ENCODE measurements at places on chromosomes 5 and 9.

DNA sequence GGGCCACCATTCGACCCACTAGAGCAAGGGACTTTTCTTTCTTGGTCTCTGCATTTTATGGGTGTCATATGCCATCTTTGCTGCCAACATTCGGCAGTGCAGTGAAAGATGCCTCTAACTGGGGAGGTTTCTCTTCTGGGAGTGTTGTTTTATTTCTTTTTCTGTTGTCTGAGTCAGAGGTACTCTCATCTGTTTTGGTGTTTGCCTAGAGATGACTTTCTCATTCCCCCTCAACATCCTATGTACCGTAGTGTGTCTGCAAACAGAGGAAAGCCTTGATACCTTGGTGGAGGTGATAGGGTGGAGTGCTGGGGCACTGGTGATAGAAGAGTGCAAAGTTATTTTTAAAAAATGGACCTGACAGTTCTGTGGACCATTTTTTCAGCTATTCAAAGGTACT, 182.1 kb downstream of the ARHGAP26 start:
- no peak for DNase-seq

- no peak for DNase-seq
Observed at GRCh38 chr5:38556088-38556598, 303 bp downstream of the LIFR start.

GRCh38 chr9:69718218-69718617, 41.6 kb downstream of the PTAR1 start:
- DNase-seq = no peak

GRCh38 chr5:134594336-134594735, 38.3 kb downstream of the SAR1B start:
- DNase-seq = no peak

DNA sequence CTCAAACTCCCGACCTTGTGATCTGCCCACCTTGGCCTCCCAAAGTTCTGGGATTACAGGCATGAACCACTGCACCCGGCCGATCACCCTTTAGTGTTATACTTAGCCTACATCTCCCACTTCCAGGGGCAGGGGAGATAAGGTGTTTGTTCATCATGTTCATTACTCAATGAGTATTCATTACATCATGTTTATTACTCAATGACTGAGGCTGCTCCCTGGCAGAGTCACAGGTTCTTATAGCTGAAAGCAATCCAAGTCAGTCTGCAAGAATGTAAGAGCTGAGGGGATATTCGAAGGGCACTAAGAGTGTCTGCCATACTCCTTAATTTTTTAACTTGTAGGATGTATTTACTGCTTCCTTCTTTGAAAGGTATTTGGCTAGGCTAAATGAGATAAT, 214.2 kb downstream of the SPATA31D1 start:
- no peak for DNase-seq

- DNase-seq = peak; percentile 55
Observed at GRCh38 chr5:45694255-45694814, 1.8 kb downstream of the HCN1 start.

- DNase-seq = no peak
Observed at GRCh38 chr9:92120138-92120537, 4.9 kb upstream of the SPTLC1 start.

- DNase-seq = no peak
Observed at GRCh38 chr5:151257731-151258181, 4.8 kb downstream of the GM2A start.

DNA sequence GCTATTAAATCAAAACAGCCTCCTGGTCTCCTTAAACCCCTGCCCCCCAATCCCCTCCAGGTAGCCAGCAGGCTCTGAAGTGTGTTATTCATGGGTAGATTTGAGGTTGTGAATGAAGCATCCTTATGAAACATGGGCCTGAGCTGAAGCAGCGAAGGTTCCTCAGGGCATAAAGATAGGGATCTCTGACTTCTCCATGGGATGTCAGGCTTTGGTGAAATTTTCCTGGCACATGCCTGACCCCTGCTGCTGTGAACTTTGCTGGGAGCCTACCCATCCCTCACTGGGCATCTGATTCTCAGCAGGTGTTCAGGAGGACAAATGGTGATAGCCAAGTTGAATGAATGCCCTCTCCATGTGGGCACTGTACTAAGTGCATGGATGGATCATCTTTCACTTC, 250.3 kb downstream of the ASTN2 start:
- DNase-seq = no peak

DNA sequence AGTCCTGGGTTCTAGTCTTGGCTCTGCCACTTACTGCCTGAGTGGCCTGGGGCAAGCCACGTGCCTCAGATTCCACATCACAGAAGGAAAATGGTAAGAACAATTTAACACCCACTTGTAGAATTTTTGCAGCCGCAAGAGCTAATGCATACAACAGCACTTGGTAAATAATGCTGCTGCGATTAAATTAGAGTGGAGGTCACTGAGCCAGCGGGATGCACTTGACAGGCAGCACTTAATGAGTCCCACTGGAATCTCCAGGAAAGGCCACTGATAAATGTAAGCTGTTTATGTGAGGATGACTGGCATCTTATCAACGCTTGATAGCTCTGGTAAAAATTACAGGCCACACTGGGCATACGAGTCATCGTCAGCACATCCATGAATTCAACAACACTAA, 59.4 kb upstream of the UBTD2 start:
- DNase-seq = no peak

DNA sequence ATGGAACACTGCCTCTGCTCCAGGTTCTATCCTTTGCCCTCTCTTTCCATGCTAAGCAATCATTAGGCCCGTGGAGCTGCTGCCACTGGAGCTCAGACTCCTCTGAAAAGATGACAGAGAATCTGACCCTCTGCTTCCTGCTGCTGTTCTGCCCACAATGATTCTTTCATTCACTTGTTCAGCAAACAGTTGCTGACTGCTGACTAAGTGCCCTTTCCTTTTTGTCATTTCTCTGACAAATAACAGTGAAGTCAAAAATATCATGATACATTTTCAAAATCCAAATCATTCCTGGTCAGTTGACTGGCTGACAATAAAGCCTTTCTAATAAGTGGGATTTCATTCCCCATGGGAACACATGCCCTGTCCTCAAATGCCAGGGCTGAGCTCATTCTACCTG, 110.1 kb downstream of the SIL1 start:
- no peak for DNase-seq

GRCh38 chr9:87792831-87793288, 66.9 kb downstream of the CTSL start:
- no peak for DNase-seq

GRCh38 chr9:27457445-27457844, 66.6 kb upstream of the IFNK start:
- DNase-seq = no peak

DNA sequence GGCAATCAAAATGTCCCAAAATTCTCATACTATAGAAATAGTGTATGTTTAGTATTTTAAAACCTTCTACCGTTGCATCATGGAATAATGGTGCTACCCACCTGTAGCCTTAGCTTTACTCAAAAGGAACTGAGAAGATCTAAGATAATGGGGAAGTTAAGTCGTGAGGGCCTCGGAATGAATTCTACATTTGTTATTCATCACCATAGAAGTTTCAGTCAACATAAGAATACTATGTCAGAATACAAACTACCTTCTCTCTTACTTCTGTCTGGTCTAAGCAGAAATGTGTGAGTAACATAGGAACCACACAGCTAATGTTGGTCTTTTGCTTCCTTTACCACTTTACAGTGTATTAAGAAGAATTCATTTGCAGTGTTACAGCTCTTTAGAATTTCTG, 43.2 kb downstream of the RFK start:
- no peak for DNase-seq

DNA sequence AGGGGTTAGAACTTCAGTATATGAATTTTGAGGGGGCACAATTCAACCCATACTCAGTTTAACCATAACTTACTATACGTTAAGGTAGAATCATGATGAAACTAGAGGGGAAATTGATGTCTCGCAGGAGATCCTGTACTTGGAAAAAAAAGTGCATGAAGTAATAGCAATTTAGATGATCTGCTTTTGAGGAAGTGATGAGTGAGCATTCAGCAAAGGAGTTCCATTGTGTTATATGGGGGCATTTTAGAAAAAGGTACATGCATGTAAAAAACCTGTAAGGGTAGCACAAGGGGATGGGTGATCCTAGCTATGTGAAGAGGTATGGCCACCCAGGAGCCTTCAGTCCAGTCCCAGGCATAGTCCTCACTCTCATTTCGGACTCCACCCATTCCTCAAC, 14.8 kb upstream of the TMC1 start:
- no peak for DNase-seq

DNA sequence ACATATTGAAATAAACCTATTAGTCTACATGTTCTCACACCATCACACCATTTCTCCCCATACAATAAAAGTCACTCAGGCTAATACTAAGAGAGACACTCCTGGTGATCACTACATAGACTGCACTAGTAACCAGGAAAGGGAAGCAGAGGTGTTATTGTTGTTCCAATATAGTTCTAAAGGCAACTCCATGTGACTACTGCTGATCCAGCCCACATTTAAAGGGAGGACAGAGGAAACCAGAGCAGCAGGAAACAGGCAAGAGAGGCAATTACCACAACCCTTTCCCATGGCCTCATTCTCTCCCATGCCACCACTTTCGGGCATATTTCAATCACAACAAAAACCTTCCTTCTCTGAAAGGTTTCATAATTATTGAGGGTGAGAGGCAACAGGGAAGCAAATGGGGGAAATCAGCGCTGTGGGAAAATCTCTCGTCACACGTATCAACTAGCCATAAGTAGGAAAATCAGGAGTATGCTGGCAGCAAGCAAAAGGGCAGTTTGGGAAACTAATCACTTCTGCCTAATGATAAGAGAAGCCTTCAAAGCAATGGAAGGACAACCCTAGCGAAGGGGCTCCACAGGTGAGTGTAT, 1.8 kb downstream of the UBAP2 start:
- no peak for DNase-seq

DNA sequence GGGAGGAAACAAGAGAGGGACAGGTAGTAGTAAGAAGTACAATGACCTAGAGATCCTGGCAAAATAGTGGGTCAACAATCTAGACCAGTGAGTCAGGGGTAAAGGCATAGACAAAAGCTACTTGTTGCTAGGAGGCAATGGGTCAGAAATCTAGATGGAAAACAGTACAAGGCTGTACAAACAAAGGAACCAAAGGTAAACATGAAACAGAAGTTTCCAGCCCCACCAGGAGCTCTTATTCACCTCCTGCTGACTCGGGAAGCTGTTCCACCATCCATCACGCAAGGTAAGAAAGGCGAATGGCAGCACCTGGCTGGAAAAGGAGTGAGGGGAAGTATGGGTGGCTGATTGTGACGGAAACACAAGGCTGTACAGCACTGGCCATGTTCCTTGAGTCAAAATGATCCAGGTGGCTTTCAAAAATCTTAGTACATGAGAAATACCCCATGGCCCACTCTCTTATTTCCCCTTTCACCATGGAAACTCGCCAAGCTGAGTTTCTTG, 70.5 kb upstream of the RAI14 start:
- peak; percentile 48 for DNase-seq

GRCh38 chr9:137612741-137613142, 6.1 kb upstream of the EHMT1 start:
- DNase-seq = no peak

DNA sequence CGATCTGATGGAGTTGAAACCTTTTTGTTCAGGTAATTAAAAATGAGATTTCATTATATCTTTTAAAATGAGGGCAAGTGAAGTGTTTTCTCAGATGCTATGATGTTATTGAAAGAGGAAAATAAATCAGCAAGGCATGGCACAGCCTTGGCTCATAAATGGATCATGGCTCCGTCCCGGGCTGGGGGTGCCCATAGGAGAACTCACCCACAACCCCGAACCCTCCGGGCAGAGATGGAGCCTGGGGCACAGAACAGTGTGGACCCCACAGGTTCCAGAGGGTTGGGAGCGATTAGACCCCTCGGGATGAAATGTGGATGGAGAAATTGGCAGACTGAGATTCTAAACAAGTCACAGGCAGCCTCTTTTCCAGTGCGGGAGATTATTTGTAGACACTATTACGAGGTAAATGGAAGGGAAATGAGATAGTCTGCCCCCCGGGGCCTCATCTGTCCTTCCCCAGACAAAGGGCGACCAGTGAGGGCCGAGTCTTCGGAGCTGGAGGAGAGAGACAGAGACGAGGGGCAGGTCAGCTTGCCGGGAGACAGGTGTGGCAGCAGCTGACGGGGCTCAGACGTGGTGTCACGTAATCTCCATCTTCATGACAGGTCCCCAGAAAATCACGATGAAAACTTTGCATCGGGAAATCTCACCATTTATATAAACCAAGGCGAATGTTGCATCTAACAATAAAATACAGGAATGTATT, 33.7 kb downstream of the NDUFS6 start:
- peak; percentile 40 for DNase-seq

DNA sequence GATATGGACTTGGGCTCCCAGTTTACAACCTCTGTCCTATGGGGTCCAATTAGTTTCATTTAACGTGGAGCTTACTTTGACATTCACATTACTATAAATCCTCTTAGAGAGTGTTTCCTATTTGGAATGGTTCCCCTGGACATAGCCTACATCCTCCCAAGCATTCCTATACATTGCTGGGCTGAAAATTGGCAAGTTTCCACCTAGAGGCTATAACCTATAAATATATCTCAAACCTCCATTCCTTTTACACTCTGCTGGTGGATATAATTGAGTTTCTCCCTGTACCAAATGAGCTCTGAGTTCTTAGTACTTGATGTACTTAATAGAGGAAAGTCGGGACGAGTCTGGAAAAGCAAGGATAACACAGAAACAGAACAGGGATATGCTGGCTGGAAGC, 172.8 kb downstream of the ASTN2 start:
- no peak for DNase-seq

DNA sequence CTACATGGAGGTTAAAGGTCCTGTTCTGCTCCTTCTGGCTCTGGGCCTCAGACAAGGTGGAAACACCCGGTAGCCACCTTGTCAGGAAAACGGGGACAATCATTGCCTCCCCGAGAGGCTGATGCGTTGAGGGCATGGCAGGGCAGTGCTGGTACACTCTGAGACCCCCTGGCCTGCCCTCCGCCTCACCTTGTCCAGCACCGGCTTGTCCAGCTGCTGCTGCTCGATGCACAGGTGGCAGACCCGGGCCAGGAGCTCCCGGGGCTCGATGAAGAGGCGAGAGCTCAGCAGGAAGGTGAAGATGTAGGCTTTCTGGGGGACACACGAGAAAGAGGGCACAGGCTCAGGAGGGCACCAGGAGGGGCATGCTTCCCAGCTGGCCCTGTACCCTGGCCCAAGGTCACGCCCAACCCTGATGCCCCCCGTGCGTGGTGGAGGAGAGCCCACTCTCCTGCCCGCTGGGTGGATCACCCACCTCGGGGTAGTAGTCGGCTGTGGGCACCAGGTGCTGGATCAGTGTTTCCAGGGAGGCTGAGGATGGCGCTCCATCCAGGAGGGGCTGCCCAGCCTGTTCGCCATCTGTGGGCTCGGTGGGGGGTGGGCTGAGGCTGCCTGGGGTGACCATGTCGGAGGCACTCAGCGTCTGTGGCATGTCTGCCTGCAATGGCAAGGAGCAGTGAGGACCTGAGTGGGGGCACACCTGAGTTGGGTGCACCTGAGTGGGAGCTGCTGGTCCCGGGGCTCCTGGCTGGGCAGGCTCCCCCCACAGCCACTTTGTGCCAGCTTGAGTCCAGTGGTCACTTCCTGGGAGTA, 66.0 kb upstream of the RNF130 start:
- DNase-seq = no peak
